Activated CD8-positive, alpha-beta memory T cell treated with anti-CD3 and anti-CD28 coated beads, Interleukin-2, amount 50 U/mL, for 48 hours (primary cell): ENCODE measurements at places on chromosomes 1 and 21.

DNA sequence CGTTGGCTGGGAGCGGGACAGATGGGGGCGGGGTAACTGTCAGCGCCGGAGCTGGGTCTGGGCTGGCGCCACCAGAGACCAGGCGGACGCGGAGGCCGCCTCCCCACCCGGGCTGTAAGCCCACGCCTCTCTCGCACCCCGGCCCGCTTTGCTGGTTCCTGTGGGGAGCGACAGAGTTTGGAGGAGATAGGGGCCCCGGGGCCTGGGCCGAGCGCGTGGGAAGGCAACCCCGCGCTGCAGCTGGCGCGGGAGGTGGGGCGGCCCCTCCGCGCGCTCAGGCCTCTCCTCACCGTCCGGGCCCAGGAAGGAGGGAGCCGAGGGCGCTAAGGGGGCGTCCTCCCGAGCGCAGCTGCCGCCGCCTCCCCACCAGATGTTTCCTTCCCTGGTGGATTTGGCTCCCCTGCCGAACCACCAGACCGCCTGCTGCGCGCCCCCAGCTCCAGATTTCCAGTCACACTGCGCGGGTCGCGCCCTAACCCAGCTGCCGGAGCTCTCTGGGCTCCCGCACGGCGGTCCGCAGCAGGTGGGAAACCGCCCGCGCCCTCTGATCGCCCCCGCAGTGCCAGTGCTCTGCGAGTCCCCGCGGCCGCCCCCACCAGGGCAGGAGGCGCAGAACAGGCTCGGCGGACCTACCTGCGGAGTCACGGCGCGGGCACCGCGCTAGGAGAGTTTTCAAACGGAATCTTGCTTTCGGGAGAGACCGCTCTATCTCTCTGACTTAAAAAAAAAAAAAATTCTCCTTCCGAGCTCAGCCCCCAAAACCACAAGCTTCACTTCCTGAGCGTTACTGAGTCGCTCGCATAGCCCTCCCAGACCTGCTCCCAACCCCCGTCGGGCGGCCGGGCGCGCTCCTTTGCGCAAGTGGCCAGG is 1.1 kb downstream of the GFI1 start:
- DNase-seq, result peak; percentile 94

- no peak for DNase-seq
Measured at GRCh38 chr1:151984313-151984956, 9.2 kb downstream of the S100A10 start.

DNA sequence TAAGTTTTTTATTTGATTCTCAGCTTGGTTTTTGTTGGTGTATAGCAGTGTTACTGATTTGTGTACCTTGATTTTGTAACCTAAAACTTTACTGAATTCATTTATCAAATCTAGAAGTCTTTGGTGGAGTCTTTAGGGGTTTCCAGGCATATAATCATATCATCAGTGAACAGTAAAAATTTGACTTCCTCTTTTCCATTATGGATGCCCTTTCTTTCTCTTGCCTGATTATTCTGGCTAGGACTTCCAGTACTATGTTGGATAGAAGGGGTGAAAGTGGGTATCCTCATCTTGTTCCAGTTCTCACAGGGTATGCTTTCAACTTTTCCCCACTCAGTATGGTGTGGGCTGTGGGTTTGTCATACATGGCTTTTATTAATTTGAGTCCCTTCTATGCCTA is 23.6 kb upstream of the MAB21L3 start:
- no peak for DNase-seq

GRCh38 chr21:21662776-21663175 is 664.6 kb downstream of the NCAM2 start:
- no peak for DNase-seq

- DNase-seq, result no peak
Measured at GRCh38 chr1:184433956-184434502, 47.2 kb downstream of the C1orf21 start.
